ENCODE measurements at places on chromosomes 5 and 9.
A peak's percentile ranks its signal among the peaks of the same experiment; 100 is the strongest.

GRCh38 chr5:149951138-149951749, 6.7 kb upstream of the PDE6A start:
- no peak for DNase-seq

- no peak for DNase-seq
Observed at GRCh38 chr5:141715346-141715905, 33.4 kb upstream of the ARAP3 start.

DNA sequence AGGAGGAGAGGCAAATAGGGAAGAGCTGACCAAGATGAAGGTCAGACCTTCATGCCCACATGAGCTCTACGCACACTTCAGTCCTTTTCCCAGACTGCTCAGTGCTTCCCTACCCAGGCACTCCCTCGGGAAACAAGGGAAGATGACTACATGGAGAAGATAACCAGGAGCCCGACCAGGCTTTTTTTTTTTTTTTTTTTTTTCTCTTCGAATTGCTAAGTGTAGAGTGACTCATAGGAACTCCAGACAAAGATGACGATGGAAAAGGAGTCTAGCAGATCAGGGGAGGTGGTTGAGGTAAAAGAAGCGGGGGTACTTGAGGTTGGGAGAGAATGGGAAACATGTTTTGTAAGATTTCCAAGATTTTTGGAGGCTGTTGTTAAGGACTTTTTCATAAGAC, 526.1 kb downstream of the BNC2 start:
- DNase-seq = no peak

GRCh38 chr9:97384406-97385262, 27.3 kb upstream of the TDRD7 start:
- no peak for DNase-seq

DNA sequence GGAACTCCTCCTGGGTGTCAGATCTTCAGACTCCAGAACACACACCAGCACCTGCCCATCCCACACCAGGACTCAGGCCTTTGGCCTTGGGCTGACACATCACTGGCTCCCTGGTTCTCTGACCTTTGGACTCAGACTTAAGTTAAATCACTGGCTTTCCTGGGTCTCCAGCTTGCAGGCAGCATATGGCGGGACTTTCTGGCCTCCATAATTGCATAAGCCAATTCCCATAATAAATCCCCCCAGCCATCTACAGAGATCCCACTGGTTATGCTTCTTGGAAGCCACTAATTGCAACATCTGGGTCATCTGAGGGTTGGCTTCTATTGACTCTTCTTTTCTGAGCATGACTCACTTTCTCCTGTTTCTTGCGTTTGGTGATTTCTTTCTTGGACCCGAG, 80.3 kb upstream of the SARDH start:
- no peak for DNase-seq

DNA sequence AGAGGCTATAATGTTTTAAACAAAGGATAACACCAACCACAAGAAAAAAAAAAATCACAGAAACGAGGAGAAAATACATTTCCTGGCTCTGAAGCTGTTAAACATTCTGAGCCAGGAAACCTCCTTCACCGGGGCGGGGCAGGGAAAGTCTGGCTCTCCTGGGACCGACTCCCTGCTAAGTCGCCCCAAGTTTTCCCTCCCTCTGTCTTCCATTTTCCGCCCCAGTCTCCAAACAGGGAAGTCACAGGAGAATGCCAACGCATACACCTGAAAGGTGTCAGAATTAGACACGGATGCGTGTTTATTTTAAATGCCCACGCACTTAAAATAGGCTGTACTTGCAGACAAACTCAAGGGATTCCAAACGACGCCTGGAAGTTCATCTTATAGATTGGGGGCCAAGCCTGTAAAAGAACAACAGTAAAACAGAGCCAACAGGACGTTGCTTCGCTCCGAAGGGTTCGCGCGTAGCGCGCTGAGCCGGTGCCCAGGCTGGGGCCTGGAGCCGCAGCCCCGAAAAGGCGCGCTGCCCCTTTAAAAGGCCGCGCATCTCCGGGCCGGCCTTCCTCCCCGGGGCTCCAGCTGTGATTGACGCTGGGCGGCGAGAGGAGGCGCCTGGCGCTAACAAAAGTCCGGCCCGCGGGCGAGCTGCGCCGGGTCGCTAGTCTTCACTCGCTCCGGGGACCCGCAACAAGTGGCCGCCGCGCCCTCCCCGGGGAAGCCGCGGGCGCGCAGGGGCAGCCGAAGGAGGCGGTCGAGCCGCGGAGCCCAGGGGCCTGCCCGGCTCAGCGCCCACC, at the start of gene FBXL7:
Gene FBXL7, plus strand, starts transcription at position 653 of the 797 bp plus-strand sequence.
- peak; percentile 84 for DNase-seq

GRCh38 chr5:169029037-169029436, 271.9 kb downstream of the SLIT3 start:
- no peak for DNase-seq

DNA sequence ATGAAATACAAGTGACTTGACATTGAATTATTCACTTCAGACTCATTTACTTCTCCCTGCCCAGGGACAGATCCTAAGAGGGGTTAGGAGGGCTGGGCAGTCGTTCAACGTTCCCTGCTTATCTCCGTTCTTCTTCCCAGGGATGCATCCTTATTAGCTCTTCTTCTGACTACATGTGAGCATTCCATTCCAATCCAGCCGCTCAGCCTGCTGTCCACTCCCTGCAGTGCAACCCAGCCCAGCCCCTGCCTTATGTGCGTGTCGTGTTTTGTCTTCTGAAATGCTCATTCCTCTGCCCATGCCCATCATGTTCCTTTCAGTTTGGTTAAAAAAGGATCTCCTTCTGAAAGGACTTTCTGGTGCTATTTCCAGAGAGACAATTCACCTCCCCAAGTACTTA, 64.7 kb upstream of the PALM2AKAP2 start:
- DNase-seq = no peak

DNA sequence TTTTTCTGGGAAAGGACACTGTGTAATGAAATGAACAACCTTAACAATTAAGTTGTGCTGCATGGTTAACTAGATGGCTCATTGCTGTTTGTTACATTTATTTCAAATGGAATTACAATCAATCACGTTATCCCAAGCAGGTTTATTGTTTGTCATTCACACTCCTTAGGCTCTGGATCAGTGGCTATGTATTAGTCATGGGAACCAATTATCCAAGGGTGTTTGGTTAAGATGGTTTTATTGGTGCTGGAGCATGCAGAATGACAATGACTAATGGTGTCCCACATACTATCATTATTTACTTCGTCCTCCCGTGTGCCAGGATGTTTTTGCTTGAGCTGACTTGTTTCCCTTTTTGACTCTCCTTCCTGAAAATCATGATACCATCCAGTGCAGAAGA, 10.6 kb upstream of the TRPC7 start:
- DNase-seq = no peak

GRCh38 chr9:32092031-32092430, 292.4 kb upstream of the ACO1 start:
- DNase-seq = no peak
